ENCODE measurements at places on chromosomes 1 and 21.

GRCh38 chr21:21332492-21332891, 334.3 kb downstream of the NCAM2 start:
- no peaks in the 10 kb centered on the region for H3K4me1 ChIP-seq
- H3K27ac ChIP-seq: no peak overlapping the region
- H3K36me3 ChIP-seq: no peaks in the 10 kb centered on the region
- H3K27me3 ChIP-seq: no peaks in the 10 kb centered on the region
- H3K4me3 ChIP-seq: no peak overlapping the region

- DNase-seq: no peak
- H3K4me3 ChIP-seq: peak overlapping the region; percentile 2
- peaks cover 40% of the 10 kb centered on the region for H3K36me3 ChIP-seq
- H3K27ac ChIP-seq: peak overlapping the region; percentile 58
- peaks cover 21% of the 10 kb centered on the region for H3K4me1 ChIP-seq
- peaks cover 8% of the 10 kb centered on the region for H3K27me3 ChIP-seq
Measured at GRCh38 chr1:203025686-203026030, 633 bp upstream of the PPFIA4 start.

DNA sequence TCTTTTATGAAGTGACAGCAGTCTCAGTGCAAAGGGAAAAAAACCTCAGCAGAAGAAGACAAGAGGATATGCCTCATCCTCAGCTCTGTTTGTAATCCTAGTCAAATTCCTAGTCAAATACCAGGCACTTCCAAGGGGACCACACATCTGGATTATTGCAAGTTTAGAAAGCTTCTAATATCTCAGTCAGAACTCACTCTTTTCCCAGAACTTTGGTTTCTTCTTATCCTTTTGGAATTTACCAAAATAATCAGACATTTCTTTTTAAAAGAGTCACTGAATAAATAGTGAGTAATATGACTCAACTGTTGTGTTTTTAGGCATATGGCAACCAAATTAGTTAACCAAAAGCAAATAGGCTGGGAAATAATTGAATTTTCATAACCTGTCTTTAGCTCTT, 47.8 kb downstream of the PRRX1 start:
- H3K4me3 ChIP-seq: no peak overlapping the region
- H3K36me3 ChIP-seq: no peaks in the 10 kb centered on the region
- no peak for DNase-seq
- H3K4me1 ChIP-seq: no peaks in the 10 kb centered on the region
- no peaks in the 10 kb centered on the region for H3K27me3 ChIP-seq

GRCh38 chr21:42113926-42114409, 42.9 kb downstream of the UMODL1 start:
- H3K36me3 ChIP-seq: no peaks in the 10 kb centered on the region
- no peak overlapping the region for H3K27ac ChIP-seq
- no peak overlapping the region for H3K4me3 ChIP-seq

DNA sequence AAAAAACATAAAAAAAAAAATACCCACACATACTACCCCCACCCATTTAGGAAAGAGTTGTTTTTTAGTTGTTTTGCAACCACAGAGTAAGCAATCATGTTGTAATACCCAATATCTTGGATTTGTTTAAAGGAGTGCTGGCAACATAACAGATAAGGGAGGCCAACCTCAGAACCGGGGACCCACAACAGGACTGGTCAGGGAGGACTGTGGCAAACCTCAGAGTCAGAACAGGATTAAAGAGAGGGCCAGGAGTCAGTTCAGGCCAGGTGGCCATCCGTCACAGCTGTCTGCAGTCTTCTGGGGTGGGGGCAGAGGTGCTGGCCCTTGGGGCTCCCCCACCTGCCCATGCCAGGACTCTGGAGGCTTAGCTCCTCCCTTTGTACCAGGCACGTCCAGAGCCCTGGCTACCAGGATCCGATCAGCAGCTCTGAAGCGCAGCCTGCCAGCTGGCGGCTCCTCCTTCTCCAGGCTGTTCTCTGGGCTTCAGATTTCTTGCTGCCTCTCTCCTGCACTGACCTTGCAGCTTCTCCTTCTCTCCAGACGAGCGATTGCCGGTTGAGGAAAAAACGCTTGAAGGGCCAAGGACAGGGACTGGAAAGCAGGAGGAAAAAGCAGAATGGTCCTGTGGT, 7.9 kb downstream of the H6PD start:
- no peaks in the 10 kb centered on the region for H3K27me3 ChIP-seq
- H3K36me3 ChIP-seq: peaks cover 3% of the 10 kb centered on the region
- no peak overlapping the region for H3K4me3 ChIP-seq
- peaks cover 67% of the 10 kb centered on the region for H3K4me1 ChIP-seq
- DNase-seq: no peak
- no peak overlapping the region for H3K27ac ChIP-seq

GRCh38 chr1:51313268-51313852, 17.0 kb downstream of the TTC39A start:
- H3K36me3 ChIP-seq: no peaks in the 10 kb centered on the region
- DNase-seq: no peak
- no peaks in the 10 kb centered on the region for H3K27me3 ChIP-seq
- no peak overlapping the region for H3K4me3 ChIP-seq
- H3K4me1 ChIP-seq: peaks cover 25% of the 10 kb centered on the region

DNA sequence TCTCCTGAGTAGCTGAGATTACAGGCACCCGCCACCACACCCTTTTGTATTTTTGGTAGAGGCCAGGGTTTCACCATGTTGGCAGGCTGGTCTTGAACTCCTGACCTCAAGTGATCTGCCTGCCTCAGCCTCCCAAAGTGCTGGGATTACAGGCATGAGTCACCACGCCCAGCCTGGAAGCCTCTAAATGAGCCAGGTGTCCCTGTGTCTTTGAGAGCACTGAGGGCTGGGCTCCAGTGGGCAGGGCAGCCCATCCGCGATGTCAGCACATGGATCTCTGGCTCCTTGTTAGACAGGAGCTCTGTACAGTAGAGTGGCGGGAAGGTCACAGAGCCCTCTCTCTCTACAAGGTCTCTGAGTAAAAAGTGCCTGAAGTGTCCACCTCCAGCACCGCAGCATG, 124.3 kb downstream of the PGBD5 start:
- peaks cover 13% of the 10 kb centered on the region for H3K4me1 ChIP-seq
- H3K36me3 ChIP-seq: no peaks in the 10 kb centered on the region
- H3K27ac ChIP-seq: no peak overlapping the region
- peaks cover 3% of the 10 kb centered on the region for H3K27me3 ChIP-seq
- DNase-seq: no peak
- H3K4me3 ChIP-seq: no peak overlapping the region

- DNase-seq: no peak
- no peaks in the 10 kb centered on the region for H3K4me1 ChIP-seq
- H3K36me3 ChIP-seq: no peaks in the 10 kb centered on the region
- no peak overlapping the region for H3K27ac ChIP-seq
Measured at GRCh38 chr1:3197781-3198316, 128.8 kb downstream of the PRDM16 start.

DNA sequence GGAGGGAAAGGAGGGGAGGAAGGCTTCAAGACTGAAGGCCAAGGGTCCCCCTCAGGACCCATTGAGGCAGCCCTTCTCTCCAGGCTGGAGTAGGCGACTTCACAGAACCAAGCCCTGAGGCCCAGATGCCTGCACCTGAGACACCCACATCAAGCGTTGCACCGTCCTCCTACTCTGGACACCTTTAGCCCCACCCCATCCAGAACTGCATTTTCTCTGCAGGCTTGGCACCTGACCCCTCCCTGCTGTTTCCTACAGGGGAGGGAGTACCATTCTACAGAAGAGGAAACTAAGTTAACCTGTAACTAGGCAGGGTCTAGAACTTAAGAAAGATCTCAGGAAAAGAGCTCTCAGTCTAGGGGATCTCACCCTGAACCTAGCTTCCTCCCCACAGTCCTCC, 12.0 kb downstream of the PEF1 start:
- H3K4me3 ChIP-seq: no peak overlapping the region
- no peak for DNase-seq
- H3K36me3 ChIP-seq: peaks cover 11% of the 10 kb centered on the region
- peaks cover 9% of the 10 kb centered on the region for H3K4me1 ChIP-seq

DNA sequence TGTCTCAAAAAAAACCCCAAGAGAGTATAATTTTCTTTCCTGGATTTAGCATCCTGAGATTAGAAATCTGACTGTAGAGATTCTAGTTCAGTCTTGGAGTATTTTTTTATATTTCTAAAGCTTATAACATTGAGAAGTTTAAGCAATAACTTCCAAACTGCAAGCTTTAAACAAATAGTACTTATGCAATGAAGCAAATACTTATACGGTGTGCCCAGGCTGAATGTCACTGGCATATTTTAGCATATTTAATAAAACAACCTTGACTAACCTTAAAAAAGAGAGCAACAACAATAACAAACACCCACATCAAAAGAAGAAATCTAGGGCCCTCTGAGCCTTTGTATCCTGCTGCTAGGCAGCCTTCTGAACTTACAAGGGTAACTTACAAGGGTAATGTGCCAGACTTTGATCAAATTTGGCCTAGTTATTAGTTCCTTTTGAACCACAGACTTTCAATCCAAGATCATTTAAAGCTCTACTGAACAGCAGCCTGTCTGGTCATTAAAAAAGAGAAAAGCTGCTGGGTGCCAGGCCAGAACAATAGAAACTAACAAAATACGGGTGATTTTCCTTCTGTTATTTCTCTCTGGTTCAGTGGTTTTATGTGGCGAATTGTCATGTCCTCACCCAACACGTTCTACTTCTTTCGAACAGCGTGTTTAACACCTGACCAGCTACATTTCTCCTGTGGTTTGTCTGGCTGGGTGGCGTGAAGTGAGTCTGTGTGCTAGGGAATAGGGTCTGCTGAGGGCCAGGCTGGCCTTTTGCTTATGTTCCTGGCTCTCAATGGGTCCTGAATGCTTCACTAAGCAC, 16.2 kb downstream of the MTOR start:
- H3K36me3 ChIP-seq: peaks cover 42% of the 10 kb centered on the region
- H3K4me1 ChIP-seq: peaks cover 2% of the 10 kb centered on the region
- H3K4me3 ChIP-seq: no peak overlapping the region
- DNase-seq: no peak
- peak overlapping the region; percentile 53 for H3K27ac ChIP-seq

DNA sequence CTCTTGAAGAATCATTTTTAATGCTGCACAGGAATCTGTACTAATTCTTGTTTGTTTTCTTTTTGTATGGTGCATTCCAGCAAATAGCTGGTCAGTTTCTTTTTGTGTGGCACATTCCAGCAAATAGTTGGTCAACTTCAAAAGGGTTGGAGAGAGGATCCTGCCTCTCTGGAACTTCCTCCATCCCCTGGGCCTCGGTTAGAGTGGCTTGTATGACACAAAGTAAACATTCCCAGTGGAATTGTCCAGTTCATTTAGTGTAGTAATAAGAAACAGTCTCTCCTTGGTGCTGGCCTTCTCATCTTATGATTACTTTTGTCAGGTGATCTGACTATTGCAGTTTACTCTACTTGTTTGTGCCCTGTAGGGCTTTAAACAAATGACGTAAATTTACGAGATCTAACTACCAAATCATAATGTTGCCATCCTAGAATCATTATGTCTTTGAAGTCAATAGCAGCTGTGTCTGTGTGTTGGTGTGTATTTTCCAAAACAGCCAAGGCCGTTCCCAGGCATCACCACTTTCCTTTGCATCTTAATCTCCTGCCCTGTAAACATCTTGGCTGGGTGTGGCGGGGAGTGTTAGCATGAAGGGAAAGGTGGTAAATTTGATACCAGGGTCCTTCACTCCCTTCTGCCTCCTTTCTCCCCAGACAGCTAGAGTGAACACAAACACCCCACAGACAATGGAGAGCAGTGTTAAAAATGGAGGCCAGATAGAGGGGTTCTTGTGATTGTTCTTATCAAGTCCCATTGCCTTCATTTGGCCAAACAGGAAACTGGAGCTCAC, 77.9 kb downstream of the CDC7 start:
- no peaks in the 10 kb centered on the region for H3K36me3 ChIP-seq
- no peak overlapping the region for H3K27ac ChIP-seq
- H3K4me1 ChIP-seq: peaks cover 22% of the 10 kb centered on the region
- no peak for DNase-seq
- H3K4me3 ChIP-seq: no peak overlapping the region

DNA sequence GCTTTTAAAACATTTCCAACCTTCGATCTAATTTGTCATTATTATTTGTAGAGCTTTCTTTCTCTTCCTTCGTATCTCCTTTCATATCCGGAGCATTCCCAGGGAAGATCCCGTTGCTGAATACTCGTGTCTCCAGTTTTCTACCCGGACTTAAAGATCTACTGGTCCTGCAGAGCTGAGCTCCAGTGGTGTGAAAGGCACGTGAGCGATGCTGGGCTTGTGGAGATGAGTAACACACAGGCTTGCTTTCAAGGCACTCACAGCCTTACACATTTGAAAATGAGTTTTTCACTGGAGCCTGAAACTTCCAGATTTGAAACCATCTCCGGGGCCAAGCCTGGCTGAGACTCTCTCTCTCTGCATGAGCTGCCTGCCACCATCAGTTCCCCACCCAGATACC, 428.3 kb downstream of the KIF26B start:
- H3K4me3 ChIP-seq: no peak overlapping the region
- H3K27ac ChIP-seq: no peak overlapping the region
- no peaks in the 10 kb centered on the region for H3K27me3 ChIP-seq

- no peak for DNase-seq
- no peaks in the 10 kb centered on the region for H3K27me3 ChIP-seq
- H3K27ac ChIP-seq: no peak overlapping the region
- no peak overlapping the region for H3K4me3 ChIP-seq
- H3K36me3 ChIP-seq: no peaks in the 10 kb centered on the region
Measured at GRCh38 chr1:31639543-31639942, 5.1 kb downstream of the PEF1 start.

DNA sequence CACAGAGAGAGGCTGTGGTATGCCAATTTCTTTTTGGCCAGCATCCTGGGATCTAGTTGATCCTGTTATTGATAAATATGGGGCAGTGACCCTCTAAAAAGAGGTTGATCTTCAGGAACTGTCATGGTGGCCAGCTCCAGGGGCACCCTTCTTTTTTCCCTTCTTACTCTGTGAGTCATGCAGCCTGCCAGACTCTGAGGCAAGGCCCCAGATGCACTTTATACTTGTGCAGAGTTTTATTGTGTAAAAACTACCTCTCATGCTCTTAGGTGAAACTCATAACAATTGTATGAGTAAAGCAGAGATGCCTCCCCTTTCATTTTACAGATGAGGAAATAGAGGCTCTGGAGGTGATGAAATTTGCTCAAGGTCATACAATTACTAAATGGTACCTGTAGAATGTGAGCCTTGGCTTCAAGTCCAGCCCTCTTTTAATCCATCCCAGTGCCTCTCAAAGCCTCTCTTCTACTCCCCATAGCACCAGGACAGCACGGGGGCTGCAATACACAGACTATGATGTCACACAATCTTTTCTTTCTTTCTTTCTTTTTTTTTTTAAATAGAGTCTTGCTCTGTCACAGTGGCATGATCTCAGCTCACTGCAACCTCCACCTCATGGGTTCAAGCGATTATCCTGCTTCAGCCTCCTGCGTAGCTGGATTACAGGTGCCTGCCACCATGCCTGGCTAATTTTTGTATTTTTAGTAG, 387.8 kb downstream of the KCNH1 start:
- H3K4me1 ChIP-seq: no peaks in the 10 kb centered on the region
- H3K27ac ChIP-seq: no peak overlapping the region
- no peaks in the 10 kb centered on the region for H3K36me3 ChIP-seq
- no peak for DNase-seq

GRCh38 chr1:52192436-52192835, 50.5 kb downstream of the ZFYVE9 start:
- no peak overlapping the region for H3K27ac ChIP-seq
- H3K4me3 ChIP-seq: no peak overlapping the region
- DNase-seq: no peak
- H3K36me3 ChIP-seq: no peaks in the 10 kb centered on the region

GRCh38 chr21:16589006-16589898, 859.5 kb downstream of the USP25 start:
- no peak for DNase-seq
- H3K4me1 ChIP-seq: no peaks in the 10 kb centered on the region
- H3K4me3 ChIP-seq: no peak overlapping the region
- no peaks in the 10 kb centered on the region for H3K36me3 ChIP-seq

All from activated CD8-positive, alpha-beta T cell treated with anti-CD3 and anti-CD28 coated beads, Interleukin-2, amount 10 ng/mL, durations not matched to agents 7 days and 5 days (primary cell).